Endothelial cell (in vitro differentiated cells): ENCODE measurements at places on chromosomes 3 and 15. TPM values are rescaled to one million over a fixed set of nuclear protein-coding genes. Genes with fewer than 3 reads are reported as not detected.

Gene CCDC13
- 0.41 TPM for total RNA-seq

Gene LRRC34
- total RNA-seq = 5.6 TPM

Gene ITGA11
- 0.28 TPM for total RNA-seq

DNA sequence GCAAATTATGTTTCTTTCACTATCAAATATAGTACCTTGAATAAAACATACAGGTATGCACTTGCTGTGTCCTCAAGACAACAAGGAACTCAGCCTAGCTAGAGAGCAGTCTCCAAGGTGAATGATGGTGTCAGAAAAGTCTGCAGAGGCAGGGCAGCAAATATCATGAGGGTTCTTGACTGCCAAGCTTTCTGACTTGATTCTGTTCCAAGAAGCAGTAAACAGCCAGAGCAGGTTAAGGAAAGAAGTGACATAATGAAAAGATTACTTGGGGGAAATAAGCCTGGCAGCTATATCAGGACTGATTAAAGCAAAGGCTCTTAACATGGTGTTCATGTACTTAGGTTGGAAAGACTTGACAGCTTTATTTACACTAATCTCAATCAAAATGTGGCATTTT is 192.2 kb upstream of the GADL1 start:
- no peak for DNase-seq

- no peak for DNase-seq
Measured at GRCh38 chr3:41126472-41126871, 72.8 kb upstream of the CTNNB1 start.

GRCh38 chr3:123186695-123187094 is 15.0 kb upstream of the SEC22A start:
- no peak for DNase-seq

DNA sequence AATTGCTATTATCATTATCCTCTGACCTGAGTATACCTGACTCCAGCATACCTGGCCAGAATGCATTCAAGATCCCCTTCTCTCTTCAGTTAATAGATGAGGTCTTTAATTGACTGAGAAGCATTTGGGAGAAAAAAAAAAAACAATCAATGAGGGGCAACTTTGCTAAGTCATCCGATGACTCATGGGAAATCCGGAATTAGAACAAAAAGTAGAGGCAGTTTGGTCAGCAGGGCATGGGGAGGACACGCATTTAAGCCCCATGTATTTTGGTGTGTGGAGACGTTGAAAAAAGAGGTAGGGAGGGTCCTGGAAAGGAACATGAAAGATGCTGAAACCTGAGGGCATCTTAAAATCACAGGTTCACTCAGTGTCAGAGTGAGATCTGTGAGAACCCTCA is 256.2 kb downstream of the RORA start:
- no peak for DNase-seq

- no peak for DNase-seq
Measured at GRCh38 chr3:15936312-15936711, 138.5 kb upstream of the ANKRD28 start.

DNA sequence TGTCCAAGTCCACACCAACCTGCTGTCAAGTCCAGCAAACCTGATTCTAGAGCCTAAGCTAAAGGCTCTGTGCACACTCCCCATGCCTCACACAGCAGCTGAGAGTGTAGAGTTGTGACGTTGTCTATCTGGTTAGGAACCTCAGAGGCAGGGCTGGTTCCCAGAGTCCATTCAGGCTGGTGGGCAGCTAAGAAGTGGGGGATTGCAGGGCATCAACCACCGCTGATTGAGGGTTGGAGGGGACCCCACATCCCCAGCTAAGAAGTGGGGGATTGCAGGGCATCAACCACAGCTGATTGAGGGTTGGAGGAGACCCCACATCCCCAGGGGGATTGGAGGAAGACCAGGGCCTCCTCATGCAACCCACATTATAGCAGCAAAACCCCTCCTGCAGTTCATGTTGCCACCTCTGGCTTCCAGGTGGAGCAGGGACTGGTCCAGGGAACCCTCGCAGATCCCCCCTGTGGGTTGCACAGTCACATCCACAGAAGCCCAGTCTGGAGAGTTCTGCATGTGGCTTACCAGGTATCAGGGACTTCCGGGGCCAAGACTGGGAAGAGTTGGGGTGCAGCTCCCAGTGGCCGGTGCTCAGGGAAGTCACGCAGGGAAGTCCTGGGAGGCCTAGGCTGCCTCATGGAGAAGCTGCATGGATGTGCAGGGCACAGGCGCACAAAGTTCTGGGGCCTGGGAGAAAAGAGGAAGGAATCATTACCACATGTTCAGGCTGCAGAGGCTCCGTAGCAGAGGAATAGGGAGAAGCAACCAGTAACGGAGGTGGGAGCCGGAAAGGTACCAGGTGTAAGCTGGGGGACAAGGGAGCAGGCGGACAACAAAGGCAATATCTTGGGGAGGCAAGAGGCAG is 71.4 kb upstream of the PCSK6 start:
- DNase-seq = no peak

- DNase-seq = no peak
Measured at GRCh38 chr3:157418104-157418503, 18.5 kb upstream of the PTX3 start.

DNA sequence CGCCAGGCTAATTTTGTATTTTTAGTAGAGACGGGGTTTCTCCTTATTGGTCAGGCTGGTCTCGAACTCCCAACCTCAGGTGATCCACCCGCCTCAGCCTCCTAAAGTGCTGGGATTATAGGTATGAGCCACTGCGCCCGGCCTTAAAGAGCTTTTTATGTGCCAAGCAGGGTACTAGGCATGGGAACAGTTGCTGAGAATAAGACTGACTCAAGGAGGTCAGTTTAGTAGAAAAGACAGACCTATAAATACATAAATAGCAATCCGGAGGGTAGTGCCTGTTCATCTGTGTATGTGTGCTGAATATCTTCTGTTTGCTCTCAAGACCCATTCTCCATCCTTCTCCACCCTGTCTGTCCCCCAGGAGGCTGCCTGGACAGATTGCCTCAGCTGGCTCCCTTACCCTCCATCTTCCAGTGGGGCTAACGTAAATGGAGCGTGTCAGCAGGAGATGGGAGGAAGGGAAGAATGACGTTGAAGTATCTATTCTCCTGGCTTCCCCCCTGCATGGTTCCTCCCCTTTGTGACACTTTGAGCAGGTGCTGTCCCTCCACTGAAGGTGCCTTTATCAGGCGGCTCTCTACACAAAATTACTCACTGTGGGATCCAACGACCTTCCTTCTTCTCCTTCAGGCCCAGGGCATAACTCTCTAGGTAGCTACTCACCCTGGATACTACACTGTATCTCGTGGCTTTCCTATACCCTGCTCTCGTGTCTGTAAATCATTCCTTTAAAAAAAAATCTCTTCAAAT is 31.1 kb downstream of the FBXO40 start:
- DNase-seq = no peak

- DNase-seq = no peak
Measured at GRCh38 chr3:164673738-164674137, 404.6 kb downstream of the SI start.

DNA sequence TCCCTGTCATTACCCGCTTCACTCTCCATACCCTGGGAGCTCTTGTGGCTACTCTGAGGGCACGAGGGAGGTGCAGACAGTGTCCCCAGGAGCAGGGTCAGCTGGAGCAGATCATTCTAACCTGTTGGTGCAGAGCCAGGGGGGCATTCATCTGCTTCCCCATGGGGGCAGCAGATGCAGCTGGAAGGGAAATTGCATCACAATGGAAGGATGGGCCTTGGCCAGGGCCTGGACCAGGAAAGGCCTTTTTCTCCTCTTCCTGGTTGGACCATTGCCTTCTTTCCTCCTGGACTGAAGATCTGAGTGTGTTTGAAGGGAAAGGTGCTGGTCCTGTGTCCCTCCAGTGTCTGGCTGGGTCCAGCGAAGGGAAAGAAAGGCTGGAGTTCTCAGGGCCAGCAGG is 55.7 kb downstream of the EPHB1 start:
- DNase-seq = no peak

- DNase-seq = no peak
Measured at GRCh38 chr15:74470631-74471395, 9.9 kb upstream of the UBL7 start.

DNA sequence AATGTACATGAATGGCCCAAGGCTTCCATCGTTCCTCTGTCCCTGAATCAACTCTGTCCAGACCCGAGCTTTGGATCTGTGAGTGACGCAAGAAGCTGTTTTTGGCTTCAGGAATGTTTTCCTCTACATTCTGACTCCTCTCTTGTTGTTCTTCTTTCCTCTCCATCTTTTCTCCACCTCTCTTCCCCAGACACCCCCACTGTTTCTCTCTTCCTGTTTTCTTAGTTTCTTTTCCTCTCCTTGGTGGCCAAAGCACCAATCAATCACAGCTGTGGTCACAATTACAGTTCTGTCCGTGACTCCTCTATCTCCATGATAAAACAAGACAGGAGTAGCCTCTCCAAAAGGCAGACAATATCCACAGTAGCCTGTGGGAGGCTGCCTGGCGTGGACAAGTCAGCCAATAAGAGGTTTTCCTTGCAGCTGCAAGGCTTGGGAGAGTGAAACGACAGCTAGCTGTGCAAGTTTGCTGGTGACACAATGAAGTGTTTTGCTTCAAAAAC is 4.9 kb upstream of the TMEM212 start:
- peak; percentile 18 for DNase-seq

DNA sequence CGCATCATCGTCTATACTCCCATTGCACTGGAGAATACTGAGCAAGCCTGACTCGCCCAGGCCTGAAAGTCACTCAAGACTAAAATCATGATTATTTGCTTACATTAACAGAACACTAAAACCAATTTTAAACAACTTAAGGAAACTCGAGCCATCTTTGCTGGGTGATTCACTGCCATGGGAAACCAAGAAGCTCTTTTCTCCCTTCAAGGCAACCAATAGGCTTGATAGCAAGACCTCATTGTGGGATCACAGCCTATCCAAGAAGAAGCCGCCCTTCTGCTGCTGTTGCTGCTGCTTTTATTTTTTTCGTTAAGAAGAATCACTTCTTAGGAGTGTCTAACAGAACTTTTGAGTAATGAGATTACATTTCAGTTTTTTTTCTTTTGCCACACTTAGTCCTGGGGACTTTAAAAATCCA is 479.4 kb downstream of the FOXP1 start:
- DNase-seq = no peak

- DNase-seq = no peak
Measured at GRCh38 chr3:101703169-101703568, 16.7 kb upstream of the RPL24 start.
